ENCODE measurements at places on chromosomes 6 and 20.
A peak's percentile ranks its signal among the peaks of the same experiment; 100 is the strongest.

DNA sequence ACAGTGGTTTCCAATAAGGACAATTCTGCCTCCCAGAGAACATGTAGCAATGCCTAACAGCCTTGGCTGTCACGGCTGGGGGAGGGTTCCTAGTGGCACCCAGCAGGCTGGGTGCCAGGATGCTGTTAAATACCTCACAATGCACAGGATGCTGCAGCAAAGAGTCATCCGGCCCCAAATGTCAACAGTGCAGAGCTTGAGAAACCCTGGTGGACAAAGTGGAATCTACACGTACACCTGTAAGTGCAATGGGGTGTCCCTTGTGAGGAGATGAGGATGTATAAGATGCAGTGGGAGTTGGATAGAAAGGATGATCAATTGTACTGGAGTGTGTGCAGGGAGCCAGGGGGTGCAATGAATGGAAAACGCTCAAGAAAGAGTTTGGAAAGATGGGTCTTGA, 142.4 kb downstream of the FNDC1 start:
- no peak for DNase-seq

DNA sequence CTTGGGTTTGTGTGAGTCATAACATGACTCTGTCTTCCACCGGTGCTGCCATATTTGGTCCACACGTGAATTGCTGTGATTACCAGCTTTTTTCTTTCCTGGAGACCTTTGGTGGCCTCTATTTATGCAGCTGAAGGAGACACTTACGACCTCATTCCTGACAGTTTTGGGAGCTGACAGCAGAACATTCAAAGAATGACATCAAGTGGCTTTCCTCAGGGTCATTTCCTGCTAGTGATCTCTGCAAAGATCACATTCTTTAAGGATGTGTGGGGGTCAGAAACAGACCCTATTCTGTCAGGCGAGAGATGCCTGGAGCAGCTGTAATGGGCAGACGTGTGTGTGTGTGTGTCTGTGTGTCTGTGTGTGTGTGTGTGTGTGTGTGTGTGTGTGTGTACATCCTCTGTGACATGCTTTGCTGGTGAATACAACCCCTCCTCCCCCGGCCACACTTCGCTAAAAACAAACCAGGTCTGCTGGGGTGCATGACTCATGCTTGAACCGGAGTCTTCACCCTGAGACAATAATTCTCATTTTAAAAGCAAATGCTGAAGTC, 115.6 kb downstream of the TMEM170B start:
- no peak for DNase-seq

DNA sequence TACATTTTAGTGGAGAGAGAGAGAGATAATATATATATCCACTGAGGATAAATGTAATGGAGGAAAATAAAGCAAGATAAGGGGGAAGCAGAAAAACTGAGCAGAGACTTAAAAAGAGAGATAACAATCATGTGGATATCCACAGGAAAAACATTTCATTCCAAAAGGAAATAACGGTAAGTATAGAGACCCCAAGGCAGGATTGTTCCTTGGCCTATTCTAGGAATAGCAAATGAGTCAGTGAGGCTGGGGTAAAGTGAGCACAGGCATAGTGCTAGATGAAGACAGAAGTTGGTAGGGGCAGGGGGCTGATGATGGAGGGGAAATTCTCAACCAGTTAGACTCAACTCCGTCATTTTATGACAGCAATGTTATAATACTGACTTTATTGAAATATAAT, 11.2 kb downstream of the CDC40 start:
- DNase-seq: no peak

DNA sequence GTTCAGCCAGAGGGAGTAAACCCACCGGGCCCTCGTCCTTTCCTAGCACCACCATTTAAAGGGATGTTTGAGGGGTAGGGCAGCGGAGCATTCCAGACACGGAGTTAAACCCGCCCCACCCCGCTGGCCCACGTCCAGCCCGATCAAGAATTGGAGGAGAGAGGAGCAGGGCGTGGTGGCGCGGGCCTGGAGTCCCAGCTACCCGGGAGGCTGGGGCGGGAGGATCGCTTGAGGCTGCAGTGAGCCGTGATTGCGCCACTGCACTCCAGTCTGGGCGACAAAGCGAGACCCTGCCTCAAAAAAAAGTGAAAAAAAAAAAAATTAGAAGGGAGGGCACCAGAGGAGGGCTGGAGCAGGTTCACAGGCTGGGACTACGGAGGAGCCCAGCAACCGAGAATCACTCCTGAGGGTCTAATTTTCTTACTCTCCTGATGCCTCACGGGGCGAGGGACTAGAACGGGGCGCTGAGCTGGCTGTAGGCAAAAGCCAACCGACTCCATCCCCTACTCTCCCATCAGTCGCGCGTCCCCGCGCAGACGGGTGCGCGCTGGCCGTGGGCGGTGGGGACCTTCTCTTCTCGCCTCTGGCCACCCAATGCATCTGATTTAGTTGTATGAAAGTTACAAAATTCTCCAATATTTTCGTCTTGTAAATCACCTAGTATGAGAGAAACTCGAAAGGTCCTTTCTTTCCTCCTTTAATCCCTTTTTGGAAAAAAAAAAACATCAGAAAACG, 6.1 kb upstream of the HSPA1B start:
- DNase-seq: peak; percentile 54

- no peak for DNase-seq
These were observed 23.0 kb downstream of the POFUT1 start for GRCh38 chr20:32230707-32231106.

All from hypothalamus (tissue), 51 donors.